ENCODE measurements at places on chromosomes 1 and 21.
A peak's percentile ranks its signal among the peaks of the same experiment; 100 is the strongest.

DNA sequence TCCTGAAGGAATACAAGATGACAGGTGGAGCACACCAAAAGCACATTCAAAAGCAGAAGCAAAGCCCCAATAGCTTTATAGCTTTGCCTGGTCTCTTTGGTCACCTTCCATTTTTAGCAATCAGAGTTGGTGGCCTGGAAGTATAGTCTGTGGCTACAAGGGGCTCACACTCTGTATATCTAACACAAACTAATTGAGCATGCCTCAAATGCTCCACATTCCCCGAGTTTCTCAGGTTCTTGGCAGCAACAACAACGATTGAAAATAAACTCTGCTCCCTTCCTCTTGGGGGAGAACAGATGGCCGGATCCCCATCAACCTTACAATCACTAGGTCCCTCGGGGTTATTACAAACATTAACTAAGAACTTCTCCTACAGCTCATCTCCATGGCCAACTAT lies 24.9 kb upstream of the TADA1 start:
- no peak for DNase-seq

- no peak for DNase-seq
Measured at GRCh38 chr1:206828765-206829164, 36.7 kb upstream of the IL20 start.

DNA sequence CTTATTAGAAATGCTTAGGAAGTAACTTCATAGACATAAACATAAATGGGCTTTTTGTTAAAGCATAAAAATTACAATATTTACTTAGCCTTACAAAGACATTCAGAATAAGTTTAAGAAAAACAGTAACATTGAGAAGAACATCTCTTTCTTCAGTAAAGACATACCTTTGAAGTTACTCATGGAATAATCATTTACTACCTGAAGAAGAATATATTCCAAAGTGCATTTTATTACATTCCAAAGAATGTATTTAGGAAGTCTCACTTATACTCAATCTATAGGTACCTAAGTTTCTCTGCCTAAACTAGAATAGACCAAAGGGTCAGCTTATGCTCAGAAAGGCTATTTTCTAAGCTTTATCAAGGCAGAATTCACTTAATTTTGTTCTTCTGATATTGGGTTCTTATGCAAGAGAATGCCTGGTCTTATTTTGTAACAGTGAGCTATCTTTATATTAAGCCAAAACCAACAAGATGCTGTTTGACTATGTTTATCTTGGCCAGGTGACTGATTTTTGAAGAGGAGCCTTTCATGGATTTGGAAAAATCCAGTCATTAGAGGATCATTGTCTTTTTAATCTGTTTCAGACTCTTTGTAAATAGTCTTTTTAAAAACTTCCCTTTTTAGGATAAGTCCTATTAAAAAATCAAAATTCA lies 110.1 kb downstream of the OLFML2B start:
- DNase-seq, result no peak

GRCh38 chr1:211928993-211929637 lies 98.6 kb upstream of the LPGAT1 start:
- no peak for DNase-seq

DNA sequence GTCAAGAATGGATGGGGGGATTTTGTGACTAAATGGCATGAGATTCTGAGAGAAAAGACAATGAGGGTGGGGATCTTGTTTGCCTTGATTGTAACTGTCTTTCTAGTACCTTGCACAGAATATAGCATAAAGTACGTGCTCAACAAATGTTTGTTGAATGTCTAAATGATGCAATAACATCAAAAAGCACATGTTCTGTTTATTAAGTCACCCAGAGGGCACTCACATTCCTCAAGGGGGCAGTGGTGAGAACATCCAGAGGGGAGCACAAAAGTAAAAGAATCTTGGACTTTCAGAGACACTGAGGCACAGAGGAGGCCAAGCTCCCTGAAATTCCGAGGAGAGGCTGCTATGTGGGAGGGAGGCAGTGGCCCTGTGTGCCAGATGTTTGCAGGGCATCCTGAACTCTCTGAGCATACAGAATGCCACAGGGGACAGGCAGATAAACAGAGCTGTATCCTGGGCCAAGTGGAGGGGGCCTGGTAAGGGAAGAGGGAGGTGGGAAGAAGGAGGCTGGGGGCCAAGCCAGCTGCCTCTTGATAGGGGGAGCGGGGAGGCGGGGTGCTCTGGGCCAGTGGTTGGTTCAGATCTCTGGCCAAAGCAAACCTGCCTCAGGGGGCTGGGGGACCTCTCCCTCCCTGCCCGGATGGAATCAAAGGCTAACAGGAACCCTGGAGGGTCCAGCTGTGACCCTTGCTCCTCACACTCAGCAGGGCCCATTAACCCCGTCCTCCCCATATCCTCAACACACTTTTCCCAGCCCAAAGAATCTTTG lies 6.5 kb upstream of the ATP1A2 start:
- DNase-seq, result peak; percentile 40

DNA sequence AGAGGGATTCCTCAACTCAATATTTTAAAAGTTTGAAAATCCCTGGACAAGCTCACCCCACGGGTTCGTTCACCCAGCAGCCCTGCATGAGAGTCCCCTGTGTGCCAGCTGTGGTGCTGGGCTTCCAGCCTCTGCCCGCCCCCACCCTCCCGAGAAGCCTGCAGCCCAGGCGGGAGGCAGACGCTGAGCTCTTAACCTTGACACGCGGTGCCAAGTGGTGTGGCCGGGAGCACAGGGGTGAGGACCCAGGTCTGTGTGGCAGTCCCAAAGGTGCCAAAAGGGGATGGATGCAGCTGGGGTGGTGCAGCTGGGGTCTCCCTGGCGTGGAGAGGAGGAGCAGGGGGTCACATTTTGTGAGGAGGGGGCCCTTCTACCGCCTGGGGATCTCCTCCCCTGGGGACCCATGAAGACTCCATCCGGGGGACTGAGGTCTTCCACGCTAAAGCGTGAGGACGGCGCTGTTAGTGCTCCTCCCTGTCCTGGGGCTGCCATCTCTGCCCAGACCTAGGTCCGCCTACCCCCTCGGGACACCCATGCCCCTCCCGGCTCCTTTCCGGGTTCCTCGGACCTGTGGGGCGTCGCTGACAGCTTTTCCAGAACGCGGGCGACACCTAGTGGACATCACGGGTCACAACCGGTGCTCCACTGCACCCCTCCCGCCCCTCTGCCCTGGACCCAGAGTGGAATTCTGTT lies 12.9 kb downstream of the PLA2G2F start:
- peak; percentile 79 for DNase-seq

DNA sequence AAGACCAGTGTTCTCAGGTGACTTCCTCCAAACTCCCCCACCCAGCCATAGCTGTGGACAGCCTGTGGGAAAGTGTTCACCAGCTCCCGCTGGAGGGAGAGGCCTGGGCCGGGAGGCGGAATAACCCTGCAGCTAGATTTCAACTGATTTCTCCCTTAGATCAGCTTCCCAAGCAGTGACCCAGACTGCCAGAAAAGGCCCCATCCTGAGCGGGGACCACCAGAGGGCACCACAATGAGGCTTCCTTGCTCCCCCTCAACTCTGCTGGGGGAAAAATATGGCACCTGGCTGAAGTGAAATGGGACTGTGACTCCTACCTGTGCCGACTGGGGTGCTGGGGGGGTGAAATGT lies 50.8 kb downstream of the RHBG start:
- peak; percentile 38 for DNase-seq

DNA sequence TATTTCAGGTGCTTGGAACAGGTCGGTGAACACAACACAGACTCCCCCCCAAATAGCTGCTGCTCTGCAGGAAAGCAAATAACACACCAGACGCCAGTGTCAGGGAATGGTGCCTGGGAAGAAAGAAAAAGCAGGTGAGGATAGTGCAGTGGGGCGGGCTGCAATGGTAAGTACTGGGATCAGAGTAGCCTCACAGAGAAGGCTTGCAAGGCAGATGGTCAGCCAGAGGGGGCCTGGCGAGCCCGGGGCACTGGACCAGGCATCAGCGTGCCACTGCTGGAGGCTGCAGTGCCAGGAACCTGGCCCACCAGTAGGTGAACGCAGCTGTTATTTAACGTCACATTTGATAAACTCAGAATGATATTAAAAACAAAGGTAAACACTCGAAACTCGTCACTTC lies 60.0 kb downstream of the POFUT2 start:
- DNase-seq, result no peak

GRCh38 chr1:25520446-25521061 lies 22.9 kb upstream of the LDLRAP1 start:
- DNase-seq, result peak; percentile 71

DNA sequence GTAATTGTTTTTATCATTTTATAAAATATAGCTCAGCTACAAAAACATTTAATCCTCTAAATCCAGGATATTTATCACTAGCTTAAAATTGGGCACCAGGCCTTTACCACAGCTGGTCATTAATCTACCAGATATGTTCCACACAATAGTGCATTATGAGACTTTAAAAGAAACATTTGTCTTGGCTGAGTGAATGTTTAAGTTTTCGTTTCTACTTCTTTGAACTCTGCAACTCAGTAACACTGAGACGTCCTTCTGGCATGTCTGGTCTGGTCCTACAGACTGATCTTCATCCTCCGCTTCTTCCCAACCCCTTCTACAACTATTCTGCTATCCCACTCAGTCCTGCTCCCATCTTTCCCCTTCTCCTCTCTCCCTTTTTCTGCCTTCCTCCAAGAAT lies 296.2 kb downstream of the NEGR1 start:
- DNase-seq, result no peak

DNA sequence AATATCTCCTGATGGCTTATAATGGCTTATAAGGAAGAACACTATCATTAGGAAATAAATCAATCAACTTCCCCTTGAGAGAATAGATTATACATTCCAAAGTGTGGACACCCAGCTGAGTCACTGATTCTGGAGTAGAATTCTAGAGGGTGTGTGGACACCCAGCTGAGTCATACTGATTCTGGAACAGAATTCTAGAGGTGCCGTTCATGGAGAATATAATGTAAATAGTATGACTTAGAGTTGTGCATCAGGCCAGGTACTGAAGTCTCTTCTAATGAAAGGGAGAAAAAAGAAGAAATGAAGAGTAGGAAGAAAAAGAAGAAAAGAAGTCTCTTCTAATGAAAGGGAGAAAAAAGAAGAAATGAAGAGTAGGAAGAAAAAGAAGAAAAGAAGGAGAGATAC lies 2.4 kb upstream of the USP33 start:
- no peak for DNase-seq

DNA sequence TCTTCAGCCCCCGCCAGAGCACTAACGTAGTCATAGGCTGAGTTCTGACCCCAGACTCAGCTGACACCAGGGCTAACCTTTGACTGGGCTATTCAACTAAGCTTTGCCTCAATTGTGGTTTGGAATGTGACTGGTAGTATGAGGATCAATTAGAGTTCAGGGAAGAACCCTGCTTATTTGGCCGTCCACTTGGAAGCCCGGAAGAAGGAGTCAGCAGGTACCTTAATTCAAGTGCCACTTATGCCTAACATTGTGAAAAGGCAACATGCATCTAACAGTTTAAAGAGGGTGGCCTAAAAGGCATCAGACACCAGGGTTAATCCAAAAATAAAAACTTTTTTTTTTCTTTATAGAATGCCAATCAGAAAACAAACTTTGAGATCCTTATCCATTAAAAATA lies 92.3 kb downstream of the BEND5 start:
- no peak for DNase-seq

- DNase-seq, result no peak
Measured at GRCh38 chr1:153643816-153644215, 9.9 kb downstream of the CHTOP start.

GRCh38 chr1:201625226-201625761 lies 86.4 kb downstream of the NAV1 start:
- no peak for DNase-seq

DNA sequence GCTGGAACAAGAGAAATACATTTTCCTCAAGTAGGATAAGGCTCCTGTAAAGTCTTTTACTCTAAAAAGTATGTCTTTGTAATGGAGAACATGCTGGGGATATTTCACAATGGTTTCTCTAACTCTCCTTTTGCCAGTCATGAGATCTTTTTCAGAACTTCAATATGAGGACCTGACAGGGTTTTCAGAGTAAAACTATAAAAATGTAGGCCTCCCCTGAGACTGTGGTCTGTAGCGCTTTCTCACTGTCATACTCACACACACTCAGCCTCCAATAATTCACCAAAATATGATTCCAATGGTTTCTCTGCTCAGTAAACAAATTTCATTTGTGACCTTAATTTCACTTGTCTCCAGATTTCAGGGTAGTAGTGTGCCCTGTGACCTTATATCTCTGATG lies 440.1 kb upstream of the PTBP2 start:
- DNase-seq, result no peak

DNA sequence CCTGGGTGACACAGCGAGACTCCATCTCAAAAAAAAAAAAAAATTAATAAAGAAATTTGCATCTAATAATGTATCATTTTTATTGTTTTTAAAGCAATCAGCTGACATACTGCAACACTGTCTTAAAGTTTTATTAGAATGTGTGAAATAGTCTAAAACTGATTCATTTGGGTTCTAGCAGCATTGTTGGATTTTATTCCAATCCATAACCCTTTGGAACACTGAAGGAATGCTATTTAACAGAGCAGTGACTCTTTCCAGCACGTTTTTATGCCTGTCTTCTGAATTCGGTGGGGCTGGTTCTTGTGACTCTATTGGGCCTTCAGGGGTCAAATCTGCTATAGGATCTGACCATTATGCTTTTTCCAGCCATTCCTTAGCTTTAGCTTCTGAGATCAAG lies 18.2 kb upstream of the FMO4 start:
- no peak for DNase-seq

DNA sequence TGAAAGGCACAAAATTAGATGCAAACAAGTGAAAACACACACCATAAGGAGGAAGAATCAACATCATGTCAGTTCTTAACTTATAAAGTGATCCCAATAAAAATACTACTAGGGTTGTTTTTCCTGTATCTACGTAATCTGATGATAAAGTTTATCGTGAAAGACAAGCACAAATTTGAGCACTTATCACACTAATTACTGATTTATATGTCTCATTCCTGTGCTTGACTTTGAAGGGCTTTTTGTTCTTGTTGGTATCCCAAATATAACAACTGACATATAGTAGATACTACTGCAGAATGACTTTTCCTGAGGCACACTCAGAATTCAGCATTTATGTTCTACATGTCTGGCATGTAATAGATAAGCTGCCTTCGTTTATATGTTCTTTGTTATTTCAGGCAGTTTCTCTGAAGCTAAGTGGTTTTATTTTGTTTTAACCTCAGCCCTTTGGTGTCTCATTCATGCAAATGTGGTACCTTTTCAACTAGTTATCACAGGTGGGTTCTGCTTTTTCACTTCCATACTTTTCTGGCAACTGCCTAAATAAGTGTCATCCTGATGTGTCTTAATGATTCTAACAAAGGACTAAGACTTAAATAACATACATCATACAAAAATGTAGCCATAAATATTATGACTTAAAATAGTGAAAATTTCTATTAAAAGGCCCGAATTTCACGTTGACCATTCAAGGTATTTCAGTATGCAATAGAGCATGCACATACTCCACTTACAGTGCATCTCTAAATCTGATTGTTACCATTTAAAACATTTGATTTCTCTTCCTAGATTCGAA lies 73.2 kb downstream of the LRRC8C start:
- DNase-seq, result no peak

- no peak for DNase-seq
Measured at GRCh38 chr1:154716614-154717527, 108.9 kb upstream of the ADAR start.

DNA sequence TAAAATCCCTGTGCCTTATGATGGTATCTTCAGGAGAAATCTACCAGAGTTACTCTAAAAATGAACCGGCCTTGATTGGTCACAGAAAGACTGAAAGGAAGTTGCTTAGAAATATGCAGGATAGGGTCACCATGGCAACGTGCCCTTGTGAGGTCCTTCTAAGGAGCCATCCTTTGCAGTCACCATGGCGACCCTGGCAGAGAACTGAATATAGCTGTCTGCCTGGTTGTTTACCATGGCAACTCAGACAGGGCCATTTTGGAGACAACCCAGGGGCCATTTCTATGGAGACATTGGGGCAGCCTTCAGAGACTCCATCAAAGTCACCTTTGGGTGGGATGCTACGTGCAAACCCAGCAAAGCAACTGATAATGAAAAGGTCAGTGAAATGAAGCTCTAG lies 43.0 kb downstream of the SNX7 start:
- no peak for DNase-seq

Measured in CD4-positive, alpha-beta T cell treated with Interleukin-4 for 1 hour (primary cell).